ENCODE measurements at places on chromosomes 2 and 18. TPM values are rescaled to one million over a fixed set of nuclear protein-coding genes. Genes with fewer than 3 reads are reported as not detected.

DNA sequence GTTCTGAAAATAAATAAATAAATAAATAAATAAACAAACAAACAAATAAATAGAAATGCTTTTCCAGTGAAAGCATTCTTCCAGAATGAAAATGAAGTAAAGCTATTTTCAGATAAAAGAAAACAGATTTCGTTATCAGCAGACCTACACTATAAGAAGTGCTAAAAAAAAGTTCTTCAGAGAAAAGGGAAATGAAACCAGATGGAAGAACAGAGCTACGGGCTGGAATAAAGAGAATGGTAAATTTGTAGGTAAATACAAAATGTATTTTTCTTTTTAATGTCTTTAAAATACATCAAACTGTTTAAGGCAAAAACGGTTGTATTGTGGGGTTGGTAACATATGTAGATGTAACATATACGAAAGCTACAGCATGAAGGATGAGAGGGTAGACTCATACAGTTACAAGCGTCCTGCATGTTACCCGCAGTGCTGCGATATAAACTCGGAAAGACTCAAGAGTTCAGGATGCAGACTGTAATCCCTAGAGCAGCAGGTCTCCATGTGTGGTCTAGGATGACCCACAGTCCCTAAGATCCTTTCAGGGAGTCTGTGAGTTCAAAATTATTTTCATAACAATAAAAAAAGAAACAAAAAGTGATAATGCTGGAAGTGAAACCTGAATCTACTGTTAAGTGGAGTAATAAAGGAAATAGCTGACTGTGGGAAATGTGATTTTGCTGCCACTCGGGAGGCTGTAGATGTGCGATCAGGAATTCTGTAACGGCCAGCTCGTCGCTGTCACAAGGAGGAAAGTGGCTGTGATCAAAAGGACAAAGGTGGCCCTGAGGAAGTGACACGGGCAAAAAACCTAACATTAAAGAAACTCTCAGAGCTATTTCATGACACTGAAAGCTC, 5.3 kb upstream of the RAB12 start:
- no peak overlapping the region for H3K27ac ChIP-seq
- no peaks in the 10 kb centered on the region for H3K36me3 ChIP-seq
- DNase-seq = no peak
- no peak overlapping the region for H3K4me3 ChIP-seq

DNA sequence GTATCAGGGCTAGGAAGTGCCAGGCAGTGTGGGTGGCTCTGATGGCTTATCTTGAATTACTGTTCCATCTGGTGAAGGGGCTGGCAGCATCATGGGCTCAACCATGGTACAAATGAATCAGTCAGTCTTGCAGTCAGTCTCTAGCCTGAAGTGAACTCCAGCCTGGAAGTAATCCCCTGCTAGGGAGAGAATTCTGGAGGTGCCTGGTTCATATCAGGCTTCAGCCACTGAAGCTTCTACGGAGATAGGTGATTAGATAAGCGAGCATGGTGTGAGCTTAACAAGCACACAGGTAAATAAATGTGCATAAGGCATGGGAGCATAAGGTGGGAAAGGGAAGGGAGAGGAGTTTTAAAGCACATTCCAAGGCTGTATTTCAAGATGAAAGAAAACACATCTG, 541.7 kb downstream of the MBD2 start:
- no peak for DNase-seq
- no peak overlapping the region for H3K4me3 ChIP-seq
- H3K27ac ChIP-seq = no peak overlapping the region
- no peaks in the 10 kb centered on the region for H3K36me3 ChIP-seq

- no peak overlapping the region for H3K27ac ChIP-seq
- no peak for DNase-seq
- no peaks in the 10 kb centered on the region for H3K4me1 ChIP-seq
- peaks cover 61% of the 10 kb centered on the region for H3K36me3 ChIP-seq
Measured at GRCh38 chr18:51051105-51051712, 21.2 kb downstream of the SMAD4 start.

- H3K4me1 ChIP-seq = no peaks in the 10 kb centered on the region
- no peak overlapping the region for H3K4me3 ChIP-seq
- no peaks in the 10 kb centered on the region for H3K27me3 ChIP-seq
- no peaks in the 10 kb centered on the region for H3K36me3 ChIP-seq
Measured at GRCh38 chr18:7857562-7857961, 290.4 kb downstream of the PTPRM start.

- H3K27ac ChIP-seq = peak overlapping the region; percentile 99
- peak overlapping the region; percentile 41 for H3K4me3 ChIP-seq
- peaks cover 8% of the 10 kb centered on the region for H3K4me1 ChIP-seq
- no peaks in the 10 kb centered on the region for H3K27me3 ChIP-seq
- H3K36me3 ChIP-seq = peaks cover 28% of the 10 kb centered on the region
Measured at GRCh38 chr2:84959566-84960506, 11.1 kb upstream of the KCMF1 start.

DNA sequence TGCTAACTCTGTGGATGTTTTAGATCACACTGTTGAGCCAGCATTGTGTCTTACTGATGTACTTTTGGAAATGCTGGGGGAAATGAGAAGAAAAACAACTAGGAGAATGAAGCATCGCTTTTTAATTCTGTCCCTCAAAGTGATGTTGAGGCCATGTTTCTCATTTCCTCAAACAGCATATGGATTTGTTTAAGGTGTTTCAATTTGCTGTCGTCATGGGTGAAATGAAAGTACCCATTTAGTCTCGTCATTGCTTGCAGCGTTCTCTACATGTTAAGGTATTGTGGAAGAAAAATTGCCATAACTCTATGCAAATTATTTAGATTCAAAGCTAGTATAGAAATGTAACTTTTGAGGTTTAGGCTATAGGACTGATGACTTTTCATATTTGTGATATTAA, 151.3 kb downstream of the KCTD1 start:
- H3K36me3 ChIP-seq = no peaks in the 10 kb centered on the region
- H3K27me3 ChIP-seq = no peaks in the 10 kb centered on the region
- no peak overlapping the region for H3K27ac ChIP-seq
- DNase-seq = no peak

DNA sequence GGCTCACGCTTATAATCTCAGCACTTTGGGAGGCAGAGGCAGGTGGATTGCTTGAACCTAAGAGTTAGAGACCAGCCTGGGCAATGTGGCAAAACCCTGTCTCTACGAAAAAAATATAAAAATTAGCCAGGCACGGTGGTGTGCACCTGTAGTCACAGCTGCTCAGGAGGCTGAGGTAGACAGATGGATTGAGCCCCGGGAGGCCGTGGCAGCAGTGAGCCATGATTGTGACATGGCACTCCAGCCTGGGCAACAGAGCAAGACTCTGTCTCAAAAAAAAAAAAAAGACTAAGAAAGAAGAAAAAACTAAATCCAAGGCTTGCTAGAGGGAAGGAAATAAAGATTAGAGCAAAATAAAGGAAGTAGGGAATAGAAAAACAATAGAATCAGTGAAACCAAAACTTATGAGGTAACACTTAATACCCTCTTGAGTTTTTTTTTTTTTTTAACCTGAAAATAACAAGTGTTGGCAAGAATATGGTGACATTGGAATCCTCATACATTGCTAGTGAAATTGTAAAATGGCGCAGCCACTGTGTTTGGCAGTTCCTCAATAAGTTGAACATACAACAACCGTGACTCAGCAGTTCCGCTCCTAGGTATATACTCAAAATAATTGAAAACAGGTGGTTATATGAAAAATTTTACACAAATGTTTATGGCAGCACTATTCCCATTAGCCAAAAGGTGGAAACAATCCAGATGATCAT, 85.2 kb downstream of the EML4 start:
- no peaks in the 10 kb centered on the region for H3K4me1 ChIP-seq
- no peaks in the 10 kb centered on the region for H3K27me3 ChIP-seq
- H3K36me3 ChIP-seq = peaks cover 8% of the 10 kb centered on the region
- H3K27ac ChIP-seq = no peak overlapping the region

- H3K27ac ChIP-seq = no peak overlapping the region
- no peak overlapping the region for H3K4me3 ChIP-seq
- DNase-seq = peak; percentile 33
- no peaks in the 10 kb centered on the region for H3K27me3 ChIP-seq
- no peaks in the 10 kb centered on the region for H3K36me3 ChIP-seq
Measured at GRCh38 chr2:30417253-30417652, 29.8 kb upstream of the LCLAT1 start.

DNA sequence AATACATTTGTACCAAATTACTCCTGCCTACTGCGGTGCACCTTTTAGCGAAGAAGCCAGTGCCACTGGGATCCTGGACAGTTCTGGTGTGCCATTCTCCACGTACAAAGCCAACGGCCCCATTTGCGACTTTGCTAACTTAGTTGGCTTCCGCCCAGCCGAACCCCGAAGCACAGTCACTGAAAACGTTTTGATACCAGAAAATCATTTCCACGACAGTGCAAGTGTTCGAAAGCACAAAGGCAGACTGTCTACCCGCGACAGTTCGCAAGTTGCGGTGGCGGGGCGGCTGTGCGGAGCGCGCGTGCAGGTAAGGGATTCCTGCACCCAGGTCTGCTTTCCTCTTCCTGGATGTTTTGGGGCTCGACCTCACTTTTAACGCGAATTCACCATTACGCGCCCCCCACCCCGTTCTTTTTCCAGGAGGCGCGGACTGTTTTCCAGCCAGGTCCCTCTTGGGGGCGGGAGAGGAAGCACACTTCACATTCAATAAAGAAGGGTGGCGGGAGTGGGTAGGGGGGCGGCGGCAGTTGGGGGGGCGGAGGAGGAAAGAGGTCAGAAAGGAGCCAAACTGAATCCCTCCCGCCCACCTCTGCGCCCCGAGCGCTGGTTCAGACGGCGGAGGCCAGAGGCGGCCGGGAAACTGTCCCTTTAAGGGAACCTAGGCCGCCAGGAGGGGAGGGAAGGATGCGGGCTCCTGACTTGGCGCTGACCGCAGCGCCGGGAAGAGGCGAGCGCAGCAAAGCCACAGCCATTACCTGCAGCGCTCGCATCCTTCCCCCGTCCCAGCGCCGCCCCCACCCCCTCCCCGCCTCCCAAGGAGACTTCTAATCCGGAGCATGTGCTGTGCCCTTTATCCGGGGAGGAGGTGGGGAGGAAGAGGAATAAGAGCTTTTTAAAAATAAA, 107.4 kb upstream of the KCTD1 start:
- H3K4me1 ChIP-seq = peaks cover 3% of the 10 kb centered on the region
- H3K27me3 ChIP-seq = peaks cover 7% of the 10 kb centered on the region
- peak overlapping the region; percentile 84 for H3K4me3 ChIP-seq
- H3K27ac ChIP-seq = no peak overlapping the region
- no peaks in the 10 kb centered on the region for H3K36me3 ChIP-seq
- peak; percentile 74 for DNase-seq

GRCh38 chr2:37282746-37283145, 41.9 kb downstream of the PRKD3 start:
- no peaks in the 10 kb centered on the region for H3K4me1 ChIP-seq
- no peak for DNase-seq
- H3K4me3 ChIP-seq = no peak overlapping the region
- H3K27ac ChIP-seq = no peak overlapping the region
- H3K36me3 ChIP-seq = peaks cover 14% of the 10 kb centered on the region

- no peak overlapping the region for H3K4me3 ChIP-seq
- H3K4me1 ChIP-seq = no peaks in the 10 kb centered on the region
- H3K27ac ChIP-seq = no peak overlapping the region
- no peaks in the 10 kb centered on the region for H3K27me3 ChIP-seq
- H3K36me3 ChIP-seq = no peaks in the 10 kb centered on the region
Measured at GRCh38 chr2:64613276-64613675, 40.4 kb downstream of the SERTAD2 start.

SGPP2 gene
- total RNA-seq = not detected

LIPG gene
- 6.1 TPM for total RNA-seq

ARHGEF33 gene
- 0.92 TPM for total RNA-seq

RBM43 gene
- 2.0 TPM for total RNA-seq

RAD51AP2 gene
- not detected for total RNA-seq
